ENCODE measurements at places on chromosomes 4 and X.

- no peak for DNase-seq
Observed at GRCh38 chr4:108029731-108030130, 40.0 kb downstream of the HADH start.

DNA sequence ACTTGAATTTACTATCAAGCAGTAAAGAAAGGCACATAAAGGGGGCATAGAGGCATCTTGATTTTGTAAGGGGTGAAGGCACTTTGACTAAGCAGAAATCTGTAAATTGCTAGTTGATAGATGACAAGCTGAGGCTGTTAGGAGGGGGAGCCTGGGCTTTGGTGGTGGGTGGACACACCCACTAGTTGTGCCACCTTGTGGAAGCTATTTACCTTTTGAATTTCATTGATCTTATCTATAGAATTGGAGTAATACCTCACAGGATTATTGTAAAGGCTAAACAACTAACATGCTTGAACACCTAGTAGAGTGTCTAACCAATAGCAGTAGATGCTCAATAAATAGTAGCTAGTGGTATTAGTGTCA is 142.8 kb upstream of the KCNIP4 start:
- DNase-seq: no peak

- peak; percentile 60 for DNase-seq
Observed at GRCh38 chr4:26326791-26327190, 6.0 kb downstream of the RBPJ start.

DNA sequence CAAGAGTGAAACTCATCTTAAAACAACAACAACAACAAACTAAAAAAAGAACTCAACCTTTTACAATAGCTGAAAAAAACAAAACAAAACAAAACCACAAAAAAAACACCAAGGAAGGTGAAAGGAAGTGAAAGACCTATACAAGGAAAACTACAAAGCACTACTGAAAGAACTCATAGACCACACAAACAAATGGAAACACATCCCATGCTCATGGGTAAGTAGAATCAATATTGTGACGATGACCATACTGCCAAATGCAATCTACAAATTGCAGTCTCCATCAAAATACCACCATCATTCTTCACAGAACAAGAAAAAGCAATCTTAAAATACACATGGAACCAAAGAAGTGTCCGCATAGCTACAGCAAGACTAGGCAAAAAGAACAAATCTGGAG is 41.5 kb upstream of the FGF2 start:
- DNase-seq: no peak

DNA sequence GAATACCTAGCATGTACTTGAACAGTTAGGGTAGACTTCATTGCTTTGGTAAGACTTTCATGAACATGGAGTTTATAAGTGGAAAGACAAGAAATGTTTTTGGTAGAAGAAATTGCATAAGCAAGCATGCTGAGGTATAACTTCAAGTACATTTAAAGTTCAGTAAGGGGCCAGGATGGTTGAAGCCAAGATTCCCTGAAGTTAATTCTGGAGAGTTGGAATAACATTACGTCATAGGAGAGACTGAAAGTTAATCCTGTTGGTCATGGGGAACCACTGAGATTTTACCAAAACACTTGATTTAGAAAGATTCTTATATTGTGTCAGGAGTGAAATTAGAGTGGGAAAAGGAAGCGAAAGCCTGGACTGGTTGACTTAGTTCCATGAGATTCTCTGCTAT is 767.5 kb upstream of the MAGEB2 start:
- no peak for DNase-seq

- DNase-seq: no peak
Observed at GRCh38 chrX:46710927-46711623, 47.8 kb downstream of the SLC9A7 start.

GRCh38 chr4:3873408-3874027 is 107.3 kb downstream of the ADRA2C start:
- DNase-seq: no peak

DNA sequence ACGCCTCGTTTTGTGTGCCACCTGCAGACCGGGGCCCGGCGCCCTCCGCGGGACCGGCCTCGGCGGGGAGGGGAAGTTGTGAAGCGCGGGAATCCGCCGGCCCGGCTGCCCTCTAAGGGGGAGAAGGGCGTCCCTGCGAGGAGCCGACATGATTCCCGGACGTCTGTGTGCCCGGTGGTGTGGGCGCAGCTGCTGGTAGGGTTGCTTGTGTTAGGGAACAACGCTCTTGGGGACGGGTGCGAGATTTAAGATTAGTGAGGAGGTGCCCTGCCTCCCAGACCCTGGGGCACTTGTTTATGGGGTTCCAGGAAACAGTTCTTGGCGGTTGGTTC is 627 bp downstream of the CDKN2AIP start:
- no peak for DNase-seq

DNA sequence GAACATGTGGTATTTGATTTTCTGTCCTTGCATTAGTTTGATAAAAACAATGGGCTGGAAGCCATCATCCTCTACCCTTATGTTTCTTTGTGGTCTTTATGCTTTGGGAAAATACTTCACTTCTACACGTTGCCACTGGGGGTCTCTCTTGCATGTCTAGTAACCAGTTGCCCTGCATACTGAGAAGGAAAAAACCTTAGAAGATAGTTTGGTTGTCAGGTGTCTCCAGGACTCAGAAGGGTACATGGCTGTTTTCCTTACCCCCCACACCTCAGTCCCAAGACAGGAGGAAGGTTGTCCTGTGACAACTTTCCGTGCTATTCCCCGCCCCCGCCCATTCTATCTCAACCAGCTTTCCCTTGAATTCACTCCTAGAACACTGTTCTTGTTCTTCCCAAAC is 62.1 kb upstream of the LANCL3 start:
- DNase-seq: no peak

- no peak for DNase-seq
Observed at GRCh38 chr4:11497972-11498371, 69.3 kb upstream of the HS3ST1 start.

DNA sequence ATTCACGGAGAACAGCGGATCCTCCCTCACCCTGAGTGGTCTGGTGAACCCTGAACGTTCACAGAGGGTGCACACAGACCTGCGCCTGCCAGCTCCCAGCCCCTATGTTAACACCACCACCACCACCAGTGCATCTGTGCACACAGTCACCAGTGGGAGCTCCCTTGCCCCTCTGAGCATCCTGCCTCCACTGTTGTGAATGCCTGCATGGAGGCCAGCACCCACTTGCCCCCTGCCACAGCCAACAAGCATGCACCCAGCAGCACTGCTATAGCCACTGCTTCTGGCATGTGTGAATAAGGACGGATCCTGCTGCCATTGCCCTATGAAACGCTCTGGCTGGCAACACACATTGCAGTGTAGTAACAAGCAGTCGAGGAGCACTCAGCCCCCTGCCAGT is 29.1 kb upstream of the PWWP3B start:
- DNase-seq: no peak

- no peak for DNase-seq
Observed at GRCh38 chr4:79164907-79165610, 160.8 kb downstream of the NAA11 start.

GRCh38 chrX:7730071-7730470 is 112.9 kb upstream of the VCX start:
- DNase-seq: no peak

DNA sequence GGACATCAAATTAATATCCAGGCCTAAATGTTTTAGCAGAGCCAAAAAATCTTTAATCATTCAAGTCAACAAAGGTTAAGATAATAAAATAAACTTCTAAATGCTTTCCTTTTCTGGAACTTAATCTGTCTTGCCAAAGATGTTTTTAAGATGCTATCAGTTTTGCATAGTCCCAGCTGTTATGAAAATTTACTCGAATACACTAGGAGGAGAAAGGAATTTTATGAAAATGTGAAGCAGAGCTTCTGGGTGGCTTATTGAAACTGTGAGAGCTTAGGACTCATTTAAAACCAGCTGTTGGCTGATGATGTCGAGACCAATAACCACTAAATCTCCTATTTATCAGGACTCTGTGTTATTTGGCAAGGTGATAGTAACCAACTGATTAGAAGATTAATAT is 202.2 kb upstream of the ETNPPL start:
- DNase-seq: no peak

- DNase-seq: peak; percentile 39
Observed at GRCh38 chr4:26048950-26049349, 134.9 kb downstream of the SMIM20 start.

GRCh38 chr4:123265443-123265842 is 131.2 kb upstream of the SPRY1 start:
- DNase-seq: no peak

DNA sequence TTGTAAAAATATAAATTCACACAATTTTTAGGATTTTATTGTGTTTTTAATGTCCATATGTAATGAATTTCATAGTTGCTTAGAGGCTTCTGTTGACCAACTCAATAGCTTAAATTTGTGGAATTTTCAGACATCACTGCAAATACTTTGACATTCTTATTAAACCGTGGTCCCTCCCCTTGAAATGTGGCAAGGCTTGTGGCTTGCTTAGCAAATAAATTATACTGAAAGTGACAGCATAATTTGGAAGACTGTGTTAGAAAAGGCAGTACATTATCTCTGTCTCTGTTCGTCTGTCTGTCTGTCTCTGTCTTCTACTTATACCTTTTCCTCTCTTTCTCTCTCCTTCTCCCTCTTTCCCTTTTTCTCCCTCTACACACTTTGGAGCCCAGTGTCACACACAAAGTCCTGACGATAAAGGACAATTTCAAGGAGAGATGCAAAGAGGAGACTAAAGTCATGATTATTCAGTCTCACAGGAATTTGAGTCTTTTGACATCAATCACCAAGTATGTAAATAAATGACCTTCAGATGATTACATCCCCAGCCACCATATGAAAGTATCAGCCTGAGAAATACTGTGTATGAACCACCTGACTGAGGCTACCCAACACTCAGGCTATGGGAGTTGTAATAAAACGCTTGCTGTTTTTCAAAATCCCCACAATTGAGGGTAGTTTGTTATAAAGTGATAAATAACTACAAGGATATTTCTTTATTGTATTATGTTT is 21.0 kb upstream of the UGT2B7 start:
- no peak for DNase-seq

GRCh38 chr4:71608678-71609071 is 175.2 kb downstream of the GC start:
- DNase-seq: no peak

GRCh38 chrX:138996268-138996667 is 284.8 kb upstream of the FGF13 start:
- no peak for DNase-seq

DNA sequence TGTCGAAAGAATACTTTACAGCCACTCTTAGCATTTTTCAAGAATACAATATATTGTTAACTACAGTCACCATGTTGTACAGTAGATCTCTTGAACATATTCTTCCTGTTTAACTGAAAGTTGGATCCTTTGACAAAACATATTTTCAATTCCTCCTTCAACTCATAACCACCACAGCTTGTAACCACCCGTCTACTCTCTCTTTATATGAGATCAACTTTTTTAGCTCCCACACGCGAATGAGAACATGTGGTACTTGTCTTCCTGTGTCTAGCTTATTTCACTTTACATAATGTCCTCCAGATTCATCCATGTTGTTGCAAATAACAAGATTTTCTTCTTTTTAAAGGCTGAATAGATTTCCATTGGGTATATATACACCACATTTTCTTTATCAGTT is 338.3 kb upstream of the IGFBP7 start:
- DNase-seq: no peak

GRCh38 chrX:43176686-43177085 is 398.7 kb upstream of the PPP1R2C start:
- no peak for DNase-seq

- DNase-seq: no peak
Observed at GRCh38 chrX:40087425-40088298, 10.1 kb downstream of the BCOR start.

- DNase-seq: peak; percentile 91
Observed at GRCh38 chr4:53908661-53909078, 155.7 kb downstream of the CHIC2 start.

- no peak for DNase-seq
Observed at GRCh38 chr4:8741513-8742226, 130.0 kb downstream of the HMX1 start.

DNA sequence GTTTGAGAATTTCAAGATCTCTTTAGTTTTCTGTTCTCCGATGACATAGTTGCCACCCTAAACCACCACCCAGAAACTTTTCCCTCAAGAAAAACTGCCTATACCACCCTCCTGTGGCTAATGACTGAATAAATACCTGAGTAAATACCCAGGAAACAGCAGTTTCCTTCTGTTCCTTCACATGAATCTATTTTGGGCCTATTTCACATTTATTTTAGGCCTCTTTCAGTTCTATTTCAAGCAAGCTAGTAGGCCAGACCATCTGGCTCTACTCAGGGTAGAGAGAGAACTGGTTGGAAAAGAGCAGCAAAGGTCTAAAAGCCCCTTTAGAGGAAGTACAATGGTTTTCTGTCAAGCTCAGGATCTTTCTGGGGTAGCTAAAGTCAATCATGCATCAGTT is 23.4 kb downstream of the ARHGEF9 start:
- DNase-seq: no peak

DNA sequence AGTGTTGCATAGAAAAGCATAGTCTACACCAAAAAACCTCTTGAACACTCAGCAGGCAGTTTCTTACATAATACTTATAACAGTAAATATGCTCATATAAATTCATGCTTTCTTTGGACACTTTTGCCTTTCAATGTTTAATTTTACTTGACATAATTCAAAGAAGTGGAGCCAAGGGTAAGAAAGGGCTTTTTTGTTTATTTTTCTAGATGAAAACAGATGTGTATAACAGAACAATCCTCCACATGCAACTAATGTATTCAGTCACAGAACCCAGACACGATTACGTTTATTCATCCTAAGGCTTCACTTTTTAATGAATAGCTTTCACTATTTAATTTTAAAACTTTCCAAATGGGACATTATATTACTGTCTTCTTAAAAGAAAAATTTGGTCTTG is 58.0 kb upstream of the PTPN13 start:
- DNase-seq: peak; percentile 12

- DNase-seq: no peak
Observed at GRCh38 chr4:5890063-5890727, 2.7 kb downstream of the CRMP1 start.

GRCh38 chr4:184357772-184358171 is 116.6 kb downstream of the IRF2 start:
- no peak for DNase-seq

GRCh38 chrX:7132335-7133049 is 15.0 kb upstream of the STS start:
- DNase-seq: peak; percentile 73

DNA sequence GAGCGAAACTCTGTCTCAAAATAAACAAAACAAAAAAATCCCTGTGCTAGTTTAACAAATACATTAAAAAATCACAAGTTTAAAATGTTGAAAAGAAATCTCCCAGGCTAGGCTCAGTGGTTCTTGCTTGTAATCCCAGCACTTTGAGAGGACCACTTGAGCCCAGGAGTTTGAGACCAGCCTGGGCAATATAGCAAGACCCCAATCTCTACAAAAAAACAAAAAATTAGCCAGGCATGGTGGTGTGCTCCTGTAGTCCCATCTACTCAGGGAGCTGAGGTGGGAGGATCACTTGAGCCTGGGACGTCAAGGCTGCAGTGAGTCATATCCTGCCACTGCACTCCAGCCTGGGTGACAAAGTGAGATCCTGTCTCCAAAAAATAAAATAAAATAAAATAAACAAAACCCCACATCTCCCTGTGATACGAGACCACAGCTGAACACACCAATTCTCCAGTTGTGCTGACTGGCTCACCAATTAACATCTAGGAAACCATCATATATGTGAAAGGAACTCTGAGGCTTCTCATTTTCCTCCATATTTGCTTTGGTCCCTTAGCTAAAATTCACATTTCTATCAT is 7.3 kb downstream of the RPS4X start:
- DNase-seq: no peak

- no peak for DNase-seq
Observed at GRCh38 chrX:20116087-20116576, 575 bp downstream of the MAP7D2 start.

GRCh38 chr4:17618926-17619325 is 4.5 kb downstream of the MED28 start:
- no peak for DNase-seq

- DNase-seq: no peak
Observed at GRCh38 chr4:657338-657833, 16.7 kb downstream of the ATP5ME start.
